ENCODE measurements at places on chromosomes 7 and 10.

- no peak for DNase-seq
Measured at GRCh38 chr10:102819054-102819453, 18.2 kb downstream of the CYP17A1 start.

DNA sequence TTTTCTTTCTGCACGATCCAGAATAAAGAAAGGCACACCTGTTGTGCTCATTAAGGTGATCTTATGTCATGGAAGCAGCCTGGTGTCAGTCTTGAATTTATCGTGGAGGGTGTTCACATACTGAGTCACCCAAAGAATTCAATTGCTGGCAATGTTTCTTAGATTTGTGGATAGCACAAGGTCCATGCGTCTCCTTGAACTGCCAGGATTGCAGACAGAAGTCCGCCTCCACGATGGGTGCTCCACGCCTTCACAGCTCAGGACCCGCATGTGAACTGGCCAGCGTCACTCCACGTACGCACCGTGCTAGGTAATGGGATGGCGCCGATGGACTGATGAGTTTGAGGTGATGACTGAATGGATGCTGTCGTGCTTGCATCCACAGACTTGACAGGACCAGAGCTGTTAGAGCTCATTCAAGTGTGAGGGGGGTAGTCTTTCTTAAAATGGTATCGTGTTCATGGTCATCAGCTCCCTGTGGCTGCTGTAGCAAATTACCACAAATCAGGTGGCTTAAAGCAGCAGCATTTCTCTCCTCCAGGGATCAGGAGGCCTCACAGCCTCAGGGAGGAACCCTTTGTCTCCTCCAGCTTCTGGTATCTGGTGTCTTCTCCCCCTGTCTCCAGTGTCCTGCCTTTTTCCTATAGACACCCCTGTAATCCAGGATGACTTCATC lies 65.4 kb upstream of the DNAJB6 start:
- no peak for DNase-seq

GRCh38 chr10:59234816-59235429 lies 58.5 kb downstream of the PHYHIPL start:
- DNase-seq: no peak

- no peak for DNase-seq
Measured at GRCh38 chr10:55203319-55203718, 402.3 kb upstream of the PCDH15 start.

DNA sequence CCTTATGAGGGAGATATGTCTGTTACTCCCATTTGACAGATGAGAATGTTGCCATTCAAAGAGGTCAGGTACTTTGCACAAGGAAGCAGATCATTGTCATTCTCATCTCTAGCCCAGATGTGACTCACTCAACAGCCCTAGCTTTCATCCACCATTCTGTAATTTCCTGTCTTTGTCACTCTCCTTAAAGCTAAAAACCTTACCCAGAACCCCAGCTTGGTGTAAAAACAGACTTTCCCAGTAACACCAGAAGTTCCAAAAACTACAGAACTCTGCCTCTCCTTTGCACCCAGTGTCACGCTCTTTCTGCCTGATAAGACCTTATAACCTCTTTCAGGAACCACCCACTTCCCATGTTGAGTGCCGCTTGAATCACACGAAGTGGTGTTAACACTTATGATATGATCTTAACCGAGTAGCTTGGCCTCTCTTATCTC lies 89.1 kb upstream of the SP4 start:
- peak; percentile 60 for DNase-seq

DNA sequence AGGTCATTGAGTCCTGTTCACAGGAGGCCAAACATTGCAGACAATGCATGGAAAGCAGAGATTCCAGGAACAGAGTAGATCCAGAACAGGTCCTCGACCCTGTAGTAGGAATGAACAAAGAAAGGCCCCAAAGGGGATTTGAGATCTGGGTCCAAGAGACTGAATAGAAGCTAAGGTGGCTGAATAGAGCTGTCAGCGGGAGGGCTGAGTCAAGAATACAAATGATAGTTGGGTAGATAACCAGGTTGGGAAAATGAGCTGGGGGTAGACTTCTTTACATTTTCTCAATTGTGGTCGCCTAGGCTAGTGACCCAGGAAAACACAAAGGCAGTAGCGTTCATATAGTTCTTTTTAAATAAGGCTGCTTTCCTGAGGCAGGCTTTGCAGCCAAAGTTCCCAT lies 103.4 kb upstream of the ELMO1 start:
- no peak for DNase-seq
